DMS79 (cell line): ENCODE measurements at places on chromosomes 16 and 17.

DNA sequence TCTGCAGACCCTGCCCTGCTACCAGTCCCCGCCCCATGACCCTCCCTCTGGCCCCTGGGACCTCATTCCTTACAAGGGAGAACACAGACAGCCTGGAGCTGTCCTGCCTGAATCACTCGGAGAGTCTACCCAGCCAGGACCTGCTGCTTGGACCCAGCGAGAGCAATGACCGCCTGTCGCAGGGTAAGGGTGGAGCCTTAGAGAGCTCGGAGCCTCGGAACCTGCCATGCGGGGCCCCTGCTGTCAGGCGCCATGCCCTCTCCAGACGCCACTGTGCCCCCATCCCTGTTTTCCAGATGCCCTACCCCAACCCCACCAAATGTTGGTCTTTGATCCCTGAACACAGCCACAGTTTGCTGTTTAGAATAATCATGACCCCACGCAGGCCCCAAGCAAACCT is 5.6 kb downstream of the SH2B1 start:
- no peak for DNase-seq

DNA sequence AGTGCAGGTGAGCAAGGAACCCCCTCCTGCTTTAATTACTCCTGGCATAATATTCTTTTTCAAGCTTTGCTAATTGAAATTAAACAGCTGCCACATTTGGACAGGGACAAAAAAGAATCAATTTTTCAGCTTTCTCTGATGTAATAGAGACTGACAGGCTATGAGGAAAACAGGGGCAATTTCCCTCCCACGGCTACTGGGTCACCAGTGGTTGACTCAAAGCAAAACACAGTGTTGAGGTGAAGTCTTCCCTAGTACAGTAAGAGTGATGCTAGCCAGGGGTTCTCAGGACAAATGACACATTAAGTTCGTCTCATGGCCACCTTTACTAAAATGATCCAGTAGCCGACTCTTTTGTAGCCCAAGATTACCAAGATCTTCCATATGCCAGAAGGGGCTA is 38.6 kb upstream of the PMFBP1 start:
- no peak for DNase-seq

DNA sequence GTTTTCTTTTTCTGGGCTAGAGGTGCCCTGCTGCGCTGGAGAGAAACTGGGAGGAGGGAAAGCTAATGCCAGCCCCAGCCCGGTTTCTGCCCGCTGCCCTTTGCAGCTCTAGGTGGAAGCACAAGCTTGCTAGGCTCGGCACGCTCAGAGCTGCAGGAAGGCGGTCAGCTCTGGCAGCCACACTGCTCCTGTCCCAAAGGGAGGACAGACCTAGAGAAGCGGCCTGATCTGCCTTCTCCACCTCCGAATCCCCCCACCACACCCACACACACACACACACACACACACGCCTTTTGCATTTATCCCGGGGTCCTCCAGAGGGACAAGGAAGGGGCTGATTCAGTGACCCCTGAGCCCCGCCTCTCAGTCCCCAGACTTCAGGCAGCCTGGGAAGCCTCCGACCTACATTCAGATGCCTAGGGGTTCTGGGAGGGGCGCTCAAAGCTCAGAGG is 418.1 kb downstream of the SOX9 start:
- DNase-seq: no peak

- DNase-seq: no peak
Observed at GRCh38 chr17:69581061-69581961, 166.8 kb downstream of the MAP2K6 start.

GRCh38 chr16:74257061-74257460 is 39.6 kb upstream of the PSMD7 start:
- DNase-seq: no peak

DNA sequence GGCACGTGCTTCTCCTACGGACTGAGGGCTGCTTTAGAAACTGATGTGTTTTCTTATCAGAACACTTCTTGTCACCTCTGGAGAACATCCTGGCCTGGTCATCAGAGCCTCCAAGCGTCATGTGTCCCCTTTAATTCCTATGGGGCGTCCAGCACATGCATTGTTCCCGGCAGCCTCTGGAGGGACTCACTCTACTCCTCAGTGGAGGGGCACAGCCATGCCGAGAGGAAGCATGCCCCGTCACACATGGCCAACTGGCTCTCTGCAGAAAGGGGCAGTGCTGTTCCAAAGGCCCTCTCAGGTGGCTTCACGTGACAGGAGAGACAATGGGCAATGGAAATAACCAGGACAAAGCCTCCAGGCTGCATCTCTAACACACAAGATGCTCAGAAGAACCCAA is 31.8 kb downstream of the CDRT15L2 start:
- no peak for DNase-seq

- DNase-seq: no peak
Observed at GRCh38 chr17:51580869-51581268, 320.5 kb downstream of the UTP18 start.

- DNase-seq: peak; percentile 31
Observed at GRCh38 chr16:69565671-69566239, at the start of gene NFAT5. Gene NFAT5, plus strand, starts transcription at chr16:69565966. Its CDS starts 336 bp downstream, at chr16:69566302.

DNA sequence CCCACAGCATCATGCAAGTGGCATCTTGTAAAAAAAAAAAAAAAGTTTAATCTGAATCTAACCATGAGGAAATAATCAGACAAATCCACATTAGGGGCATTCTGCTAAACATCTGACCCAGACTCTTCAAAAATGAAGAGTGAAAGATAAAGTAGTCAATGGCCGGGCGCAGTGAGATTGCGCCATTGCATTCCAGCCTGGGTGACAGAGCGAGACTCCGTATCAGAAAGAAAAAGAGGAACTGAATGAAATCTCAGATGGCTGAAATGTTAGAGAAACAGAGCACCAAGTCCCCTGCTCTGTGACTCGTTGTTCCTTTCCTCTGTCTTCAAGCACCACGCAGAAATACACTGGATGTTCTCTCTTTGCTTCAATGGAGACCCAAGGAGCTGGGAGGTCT is 12.7 kb upstream of the RNF135 start:
- DNase-seq: no peak

GRCh38 chr17:51029142-51029541 is 91.5 kb downstream of the SPAG9 start:
- no peak for DNase-seq

DNA sequence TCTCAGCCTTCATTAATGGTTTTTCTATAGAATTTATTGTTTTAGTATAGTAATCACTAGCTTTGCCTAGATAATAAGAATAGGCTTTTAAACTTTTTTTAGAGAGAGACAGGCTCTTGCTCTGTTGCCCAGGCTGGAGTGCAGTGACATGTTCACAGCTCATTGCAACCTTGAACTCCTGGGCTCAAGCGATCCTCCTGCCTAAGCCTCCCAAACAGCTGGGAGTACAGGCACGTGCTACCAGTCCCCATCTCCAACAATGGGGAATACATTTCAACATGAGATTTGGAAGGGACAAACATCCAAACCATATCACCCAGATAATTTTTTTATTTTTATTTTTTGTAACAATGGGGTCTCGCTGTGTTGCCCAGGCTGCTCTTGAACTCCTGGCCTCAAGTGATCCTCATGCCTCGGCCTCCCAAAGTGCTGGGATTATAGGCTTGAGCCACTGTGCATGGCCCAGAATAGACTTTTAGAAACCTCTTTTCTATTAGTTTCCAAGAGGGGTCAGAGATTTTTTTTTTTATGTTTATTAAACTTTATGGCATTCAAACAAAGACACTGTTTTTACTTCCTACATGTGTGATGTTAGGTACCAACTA is 7.3 kb downstream of the NACA2 start:
- DNase-seq: no peak

DNA sequence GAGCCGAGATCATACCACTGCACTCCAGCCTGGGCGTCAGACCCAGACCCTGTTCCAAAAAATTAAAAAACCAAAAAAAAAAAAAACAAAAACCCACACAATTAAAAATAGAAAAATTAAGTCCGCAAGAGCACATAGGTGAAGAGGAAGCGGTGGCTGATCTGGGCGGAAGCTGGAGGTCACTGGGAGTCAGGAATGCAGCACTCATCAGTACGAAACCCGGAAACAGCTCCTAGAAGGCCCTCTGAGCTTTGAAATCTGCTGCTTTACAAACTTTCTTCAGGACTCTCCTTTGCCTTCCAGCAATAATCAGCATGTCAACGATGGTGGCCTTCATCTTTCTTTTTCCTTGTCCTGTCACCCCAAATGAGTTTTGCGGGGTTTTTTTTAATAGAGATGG is 29.5 kb downstream of the TRAP1 start:
- no peak for DNase-seq

- no peak for DNase-seq
Observed at GRCh38 chr17:77592106-77592865, 366.2 kb upstream of the TNRC6C start.

GRCh38 chr16:68737730-68738629 is 888 bp downstream of the CDH1 start:
- DNase-seq: no peak

- no peak for DNase-seq
Observed at GRCh38 chr16:27251541-27252205, 16.9 kb downstream of the NSMCE1 start.

DNA sequence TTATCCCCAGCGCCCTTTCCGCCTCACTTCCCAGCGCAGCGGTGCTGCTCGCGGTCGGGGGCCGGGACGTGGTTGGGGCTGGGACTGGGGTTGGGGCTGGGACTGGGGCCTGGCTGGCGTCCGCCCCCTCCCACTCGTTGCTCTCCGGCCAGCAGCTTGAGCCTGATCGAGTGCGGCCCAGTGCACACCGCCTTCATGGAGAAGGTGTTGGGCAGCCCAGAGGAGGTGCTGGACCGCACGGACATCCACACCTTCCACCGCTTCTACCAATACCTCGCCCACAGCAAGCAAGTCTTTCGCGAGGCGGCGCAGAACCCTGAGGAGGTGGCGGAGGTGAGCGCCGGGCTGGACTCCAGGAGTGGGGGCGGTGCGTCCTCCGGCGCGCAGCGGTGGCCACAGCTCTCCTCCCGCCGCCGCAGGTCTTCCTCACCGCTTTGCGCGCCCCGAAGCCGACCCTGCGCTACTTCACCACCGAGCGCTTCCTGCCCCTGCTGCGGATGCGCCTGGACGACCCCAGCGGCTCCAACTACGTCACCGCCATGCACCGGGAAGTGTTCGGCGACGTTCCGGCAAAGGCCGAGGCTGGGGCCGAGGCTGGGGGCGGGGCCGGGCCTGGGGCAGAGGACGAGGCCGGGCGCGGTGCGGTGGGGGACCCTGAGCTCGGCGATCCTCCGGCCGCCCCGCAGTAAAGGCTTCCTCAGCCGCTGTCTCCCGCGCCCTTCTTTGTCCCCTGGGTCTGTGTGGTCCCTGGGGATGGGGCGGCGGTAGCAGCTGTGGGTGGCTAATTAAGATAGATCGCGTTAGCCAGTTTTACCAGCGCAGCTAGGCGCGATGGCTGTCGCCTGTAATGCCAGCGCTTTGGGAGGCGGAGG is 1.8 kb downstream of the HSD17B1 start:
- peak; percentile 68 for DNase-seq

DNA sequence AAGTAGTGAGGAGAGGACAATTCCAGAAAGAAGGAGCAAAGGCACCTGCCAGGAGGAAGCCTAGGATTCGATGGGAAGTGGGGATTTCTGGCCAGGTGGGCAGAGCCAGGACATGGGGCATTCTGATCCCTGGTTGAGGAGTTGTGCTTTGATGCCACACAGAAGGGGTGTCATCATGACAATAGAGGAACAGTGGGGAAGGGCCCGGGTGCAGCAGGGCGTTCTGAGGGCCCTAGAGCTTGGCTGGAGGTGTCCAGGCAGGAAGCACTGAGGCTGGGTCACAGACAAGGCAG is 4.3 kb downstream of the EVPLL start:
- DNase-seq: no peak

DNA sequence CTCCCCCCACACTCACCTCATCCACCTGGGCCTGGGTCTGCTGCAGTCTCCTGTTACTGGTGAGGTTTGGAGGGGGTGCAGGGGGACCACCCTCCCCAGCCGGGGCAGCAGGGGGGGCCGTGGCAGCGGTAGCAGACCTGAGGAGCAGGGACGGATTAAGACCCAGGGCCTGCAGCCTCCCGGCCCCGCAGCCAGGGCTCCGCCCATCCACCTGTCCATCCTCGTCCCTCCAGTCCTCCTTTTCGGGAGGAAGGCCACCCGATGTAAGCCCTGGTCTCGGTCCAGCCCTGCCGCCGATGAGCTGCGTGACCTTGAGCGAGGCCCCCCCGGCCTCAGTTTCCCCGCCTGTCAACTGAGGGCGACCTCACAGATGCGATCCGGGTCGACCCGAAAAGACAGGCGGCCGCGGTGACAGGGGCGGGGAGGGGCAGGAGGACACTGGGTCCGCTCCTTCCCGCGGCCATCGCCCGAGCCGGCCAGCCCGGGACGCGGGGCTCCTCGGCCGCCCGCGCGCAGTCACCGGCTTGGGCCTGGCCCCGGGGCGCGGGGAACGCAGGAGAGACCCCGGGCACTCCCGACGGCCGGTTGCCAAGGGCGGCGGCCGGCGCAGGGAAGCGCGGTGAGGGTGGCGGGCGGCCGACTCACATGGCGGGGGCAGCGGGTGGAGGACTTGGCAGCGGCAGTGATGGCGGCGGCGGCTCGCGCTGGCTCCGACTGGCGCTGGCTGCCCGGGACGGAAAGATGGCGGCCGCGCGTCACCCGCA is at the start of gene VAMP2:
Gene VAMP2, minus strand, starts transcription at position 716 of the 764 bp plus-strand sequence. Its CDS starts 69 bp downstream, at position 647.
- peak; percentile 15 for DNase-seq
